ENCODE measurements at places on chromosomes 1 and 21.

- DNase-seq, result no peak
Measured at GRCh38 chr1:36599828-36600227, 117.1 kb upstream of the CSF3R start.

DNA sequence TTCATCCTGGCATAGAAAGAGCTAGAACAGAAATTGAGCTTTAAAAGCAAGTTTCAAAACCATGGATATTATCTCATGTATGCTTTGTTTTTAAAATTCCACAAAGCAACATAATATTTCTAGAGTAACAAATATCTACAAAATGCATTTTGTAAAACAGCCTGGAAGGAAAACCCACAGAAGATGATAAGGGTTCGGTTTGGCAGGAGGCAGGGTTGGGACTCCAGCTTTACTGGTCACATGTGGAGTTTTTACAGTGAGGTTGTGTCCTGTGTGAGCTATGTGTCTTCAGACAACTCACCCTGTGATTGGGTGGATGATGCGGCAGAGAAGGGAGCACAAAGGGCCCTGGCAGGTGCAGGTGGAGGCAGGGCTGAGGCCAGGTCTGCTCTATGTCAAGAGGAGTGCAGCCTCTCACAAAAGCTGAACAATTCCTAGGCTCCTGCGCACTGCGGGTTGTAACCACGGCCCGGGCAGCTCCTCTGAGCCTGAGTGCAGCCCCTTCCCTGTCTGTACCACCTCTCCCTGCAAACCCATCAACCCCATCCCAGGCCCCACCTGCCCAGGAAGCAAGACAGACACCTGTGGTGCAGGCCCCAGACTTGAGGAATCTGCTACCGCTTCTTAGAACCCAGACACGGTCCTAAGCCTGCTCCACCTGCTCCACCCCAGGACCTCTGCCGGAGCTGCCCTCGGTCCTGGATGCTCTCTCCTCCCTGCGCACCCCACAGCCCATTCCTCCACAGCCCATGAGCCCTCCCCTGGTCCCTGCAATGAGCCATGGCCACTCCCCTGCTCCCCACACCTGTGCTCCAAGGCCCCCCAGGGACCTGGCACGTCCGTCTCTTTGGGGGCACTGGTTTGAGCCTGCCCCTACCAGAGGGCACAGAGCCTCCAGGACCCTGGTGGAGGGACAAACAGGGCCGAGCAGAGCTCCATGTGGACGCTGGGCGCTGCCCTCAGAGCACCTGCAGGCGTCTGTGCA is 2.8 kb upstream of the COL18A1 start:
- no peak for DNase-seq

GRCh38 chr1:214563881-214564280 is 12.5 kb upstream of the PTPN14 start:
- no peak for DNase-seq

GRCh38 chr1:206723462-206723804 is 38.7 kb downstream of the MAPKAPK2 start:
- no peak for DNase-seq

DNA sequence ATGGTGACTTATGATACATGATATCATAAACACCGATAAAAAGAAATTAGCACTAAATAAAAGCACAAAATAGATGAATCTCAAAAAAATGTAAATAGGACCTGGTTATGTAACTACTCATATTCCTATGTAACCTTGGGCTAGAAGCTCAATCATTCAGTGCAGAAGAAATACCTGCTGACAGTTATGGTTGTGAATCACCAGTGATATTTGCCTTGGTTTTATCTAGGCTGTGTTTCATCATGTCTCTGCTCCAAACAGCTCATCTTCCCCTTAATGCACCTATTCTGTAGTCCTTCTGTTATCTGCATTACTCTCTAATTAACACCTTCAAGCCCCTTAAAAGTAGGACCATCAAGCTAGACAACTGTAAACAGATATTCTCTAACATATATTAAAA is 16.3 kb upstream of the PIGC start:
- no peak for DNase-seq
